ENCODE measurements at places on chromosomes 3 and 15.

DNA sequence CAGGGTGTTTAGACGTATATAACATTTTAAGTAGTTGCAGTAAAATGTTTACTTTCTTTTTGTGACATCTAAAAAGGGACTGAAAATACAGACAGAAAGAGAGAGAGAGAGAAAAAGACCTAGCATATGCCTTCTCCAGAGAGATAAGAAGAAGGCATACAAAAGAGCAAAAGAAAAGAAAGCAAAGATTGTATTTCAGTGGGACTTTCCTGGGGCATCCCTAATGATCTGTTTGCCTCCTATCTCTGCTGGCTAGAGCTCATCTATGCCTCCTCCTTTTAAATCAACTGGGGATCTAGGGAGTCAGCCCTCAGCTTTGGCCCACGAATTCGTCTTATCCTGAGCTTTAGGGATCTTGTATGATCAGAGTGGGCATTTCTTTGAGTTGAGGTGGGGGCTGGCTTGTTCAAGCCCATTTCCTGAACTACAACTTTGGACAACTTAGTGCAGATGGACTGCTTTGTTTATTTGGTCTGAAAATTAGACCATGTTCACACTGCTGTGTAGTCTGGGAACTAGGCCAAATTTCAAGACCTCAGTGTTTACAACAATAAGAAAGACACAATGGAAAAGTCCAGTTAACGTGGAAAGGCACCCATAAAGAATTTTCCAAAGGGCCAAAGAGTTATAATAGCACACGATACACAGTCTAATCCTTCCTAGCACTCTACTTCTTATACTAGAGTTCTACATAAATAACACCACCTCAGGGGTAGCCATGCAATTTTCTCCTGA, 61.0 kb downstream of the ATP8B4 start:
- no peak for DNase-seq

DNA sequence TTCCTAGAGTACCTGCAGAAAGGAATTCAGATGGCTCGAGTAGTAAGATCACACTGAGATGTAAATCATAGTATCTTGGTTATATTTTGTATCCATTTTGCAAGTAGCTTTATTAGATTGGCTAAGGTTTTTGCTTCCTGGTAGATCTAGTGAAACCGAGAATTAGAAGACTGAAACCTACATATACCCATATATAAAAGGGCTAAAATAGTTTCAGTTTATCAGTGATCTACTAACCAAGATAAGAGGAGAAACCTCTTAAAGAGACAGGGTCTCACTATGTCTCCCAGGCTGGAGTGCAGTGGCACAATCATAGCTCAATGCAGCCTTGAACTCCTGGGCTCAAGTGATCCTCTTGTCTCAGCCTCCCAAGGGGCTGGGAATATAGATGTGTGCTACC, 135.3 kb downstream of the PCCB start:
- DNase-seq = no peak

DNA sequence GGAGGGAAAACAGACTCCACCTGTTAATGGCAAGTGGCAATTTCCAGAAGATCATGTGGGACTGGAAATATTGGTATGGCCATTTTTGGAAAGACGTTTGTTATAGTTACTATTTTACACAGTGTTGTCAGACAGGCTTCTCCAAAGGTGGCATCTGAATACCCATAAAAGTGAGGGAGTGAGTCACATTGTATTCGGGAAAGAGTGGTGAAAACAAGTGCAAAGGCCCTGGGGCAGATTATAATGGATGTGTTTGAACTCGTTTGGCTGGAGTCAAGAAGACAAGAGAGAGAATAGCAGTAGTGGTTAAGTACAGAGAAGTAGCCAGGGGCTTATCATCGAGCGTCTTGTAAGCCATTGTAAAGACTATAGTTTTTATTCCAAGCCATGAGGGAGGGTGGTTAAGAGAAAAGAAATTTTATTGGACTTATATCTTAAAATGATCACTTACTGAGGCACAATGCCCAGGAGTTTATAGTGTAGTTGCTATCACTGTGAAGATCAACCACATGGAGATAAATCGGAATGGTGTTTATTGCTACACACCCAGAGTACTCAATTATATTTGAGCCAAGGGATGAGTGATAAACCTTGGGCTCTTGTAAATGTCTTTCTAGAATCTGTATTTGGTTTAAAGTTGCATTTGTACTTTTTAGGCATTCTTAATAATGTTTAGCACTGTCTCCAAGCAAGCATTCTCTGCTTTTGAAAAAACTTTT, 212.8 kb upstream of the KBTBD8 start:
- DNase-seq = no peak

GRCh38 chr15:40090774-40091455, 17.8 kb downstream of the BMF start:
- DNase-seq = no peak

- DNase-seq = peak; percentile 38
Observed at GRCh38 chr3:68057637-68058320, 403.4 kb upstream of the SUCLG2 start.

DNA sequence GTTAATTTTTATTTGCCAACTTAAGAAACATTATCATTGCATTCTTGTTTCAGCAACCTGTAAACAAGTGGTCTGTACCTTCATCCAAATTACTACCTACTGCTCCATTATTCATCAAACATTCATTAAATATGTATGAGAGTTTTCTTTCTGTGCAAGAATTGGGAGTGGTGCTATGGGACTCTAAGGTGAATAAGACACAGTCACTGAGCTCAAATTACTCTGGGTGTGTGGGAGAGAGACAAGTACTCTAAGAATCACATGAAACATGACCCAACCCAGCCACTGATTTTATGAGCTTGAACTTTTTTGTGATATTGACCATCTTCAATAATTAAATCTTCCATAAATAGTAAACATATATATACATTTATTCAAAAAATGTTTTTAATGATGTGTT, 227.2 kb upstream of the TP63 start:
- DNase-seq = no peak

- DNase-seq = no peak
Observed at GRCh38 chr3:103052236-103052830, 617.5 kb downstream of the ZPLD1 start.

GRCh38 chr3:70832089-70832833, 519.8 kb upstream of the MDFIC2 start:
- DNase-seq = no peak

DNA sequence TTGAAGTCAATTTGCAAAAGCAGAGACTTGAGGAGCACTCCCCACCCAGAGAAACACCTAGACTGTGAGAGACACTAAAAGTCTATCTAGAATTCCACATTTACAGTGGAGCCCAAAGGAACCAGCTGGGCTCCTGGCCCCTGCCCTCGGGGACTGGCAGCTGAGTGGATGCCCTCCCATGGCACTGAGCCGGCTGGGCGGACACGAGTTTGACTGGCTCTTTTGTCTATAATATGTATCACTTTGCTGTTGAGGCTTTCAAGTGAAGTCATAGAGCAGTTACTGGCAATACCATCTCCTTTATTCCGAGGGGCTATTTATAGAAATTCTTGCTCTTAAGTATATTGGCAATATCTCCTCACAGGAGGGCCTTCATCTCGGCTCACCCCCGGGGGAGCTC, 65.8 kb upstream of the TNFAIP8L3 start:
- no peak for DNase-seq

- no peak for DNase-seq
Observed at GRCh38 chr3:149845570-149846244, 32.7 kb downstream of the RNF13 start.

DNA sequence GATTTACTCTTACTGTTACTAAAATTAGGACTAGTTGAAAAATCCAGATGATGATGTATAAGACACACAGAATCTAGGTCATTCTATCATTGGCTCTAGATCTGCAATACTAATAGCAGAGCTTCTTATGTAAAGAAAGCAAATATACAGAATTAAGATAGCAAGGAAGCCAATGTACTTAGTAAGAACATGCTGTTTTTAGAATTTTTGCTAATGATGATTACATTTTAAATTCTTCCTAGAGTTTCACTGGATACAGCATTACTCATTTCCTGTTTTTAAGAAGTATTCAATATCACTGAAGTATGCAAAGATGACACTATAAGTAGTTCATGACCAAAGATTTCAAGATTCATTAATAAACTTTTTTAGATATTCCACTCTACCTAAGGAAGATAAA, 60.7 kb downstream of the CFAP20DC start:
- no peak for DNase-seq

DNA sequence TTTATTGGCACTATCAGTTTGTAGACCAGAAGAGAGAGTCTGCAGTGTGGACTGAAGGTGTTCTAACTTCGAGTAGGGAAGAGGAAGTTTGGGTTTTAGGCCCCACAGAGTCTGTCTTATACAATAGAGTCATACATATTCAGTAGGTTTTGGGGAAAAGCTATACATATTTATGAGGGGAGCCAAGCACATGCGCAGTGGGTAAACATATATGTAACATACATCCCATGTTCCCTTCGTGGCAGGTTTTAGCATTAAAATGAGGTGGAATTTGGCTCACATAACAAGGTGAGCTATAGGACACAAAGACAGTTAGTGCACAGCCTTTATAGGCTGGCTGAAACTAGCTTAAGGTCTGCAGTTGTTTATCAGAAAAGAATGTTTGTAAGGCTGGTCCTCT, 4.9 kb downstream of the GALK2 start:
- no peak for DNase-seq

- DNase-seq = no peak
Observed at GRCh38 chr3:99365396-99365795, 273.0 kb upstream of the COL8A1 start.

- DNase-seq = no peak
Observed at GRCh38 chr3:160473978-160474377, 24.4 kb upstream of the TRIM59 start.

DNA sequence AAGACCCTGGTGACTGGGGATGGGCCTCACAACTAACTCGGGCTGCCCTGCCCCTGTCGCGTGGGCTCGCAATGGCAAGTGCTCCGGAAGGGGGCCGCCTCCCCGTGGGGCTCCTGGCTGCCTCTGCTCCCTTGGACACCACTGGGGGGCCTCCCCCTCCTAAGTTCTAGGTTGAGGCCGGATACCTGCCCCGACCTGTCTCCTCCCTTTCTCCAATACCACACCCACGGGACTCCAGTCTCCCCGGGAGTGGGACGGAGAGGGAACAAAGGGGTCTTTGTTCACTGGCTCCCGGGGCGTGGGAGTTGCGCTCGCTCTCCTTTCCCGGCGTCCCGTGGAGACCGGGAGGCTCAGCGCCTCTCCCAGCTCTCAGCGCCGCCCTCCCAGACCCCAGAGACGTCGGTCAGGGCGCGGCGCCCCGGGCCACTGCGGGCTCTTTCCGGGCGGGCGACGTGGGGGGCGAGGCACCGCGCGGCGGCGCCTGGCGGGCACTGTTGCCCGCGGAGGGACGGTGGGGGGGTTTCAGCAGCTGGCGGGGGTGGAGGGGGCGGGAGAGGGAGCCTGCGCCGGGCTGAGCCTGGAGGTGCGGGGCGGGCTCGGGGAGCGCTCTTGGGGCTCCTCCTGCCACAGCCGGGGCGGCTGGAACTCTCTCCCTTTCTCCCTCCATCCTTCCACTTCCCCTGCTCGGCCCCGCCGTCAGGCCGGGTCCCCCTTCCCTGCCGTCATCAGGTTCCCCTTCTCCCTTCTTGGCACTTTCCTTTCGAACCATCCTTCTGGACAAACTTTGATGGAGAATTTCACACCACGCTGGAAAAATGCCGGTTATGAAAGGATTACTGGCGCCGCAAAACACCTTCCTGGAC, at the start of gene KCNH8:
TSS of gene KCNH8 (plus strand) at position 606 of the 863 bp plus-strand sequence. CDS start at position 816, 210 bp downstream.
- no peak for DNase-seq

GRCh38 chr3:18868911-18869689, 279.2 kb upstream of the KCNH8 start:
- DNase-seq = no peak

DNA sequence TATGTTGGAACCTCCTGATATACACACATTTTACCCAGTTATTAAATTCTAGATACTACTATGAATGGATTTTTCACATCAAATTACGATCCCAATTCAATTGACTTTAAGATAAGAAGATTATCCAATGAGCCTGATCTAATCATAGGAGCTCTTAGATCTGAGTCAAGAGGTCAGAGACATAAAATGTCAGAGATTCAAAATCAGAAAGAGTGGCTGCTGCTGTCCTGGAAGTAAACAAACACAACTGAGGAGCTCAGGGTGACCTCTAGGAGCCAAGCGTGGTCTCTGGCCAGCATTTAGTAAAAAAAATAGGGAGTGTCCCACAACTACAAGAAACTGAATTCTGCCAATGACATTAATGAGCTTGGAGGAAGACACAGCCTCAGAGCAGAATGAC, 557.1 kb upstream of the CBLB start:
- DNase-seq = no peak

DNA sequence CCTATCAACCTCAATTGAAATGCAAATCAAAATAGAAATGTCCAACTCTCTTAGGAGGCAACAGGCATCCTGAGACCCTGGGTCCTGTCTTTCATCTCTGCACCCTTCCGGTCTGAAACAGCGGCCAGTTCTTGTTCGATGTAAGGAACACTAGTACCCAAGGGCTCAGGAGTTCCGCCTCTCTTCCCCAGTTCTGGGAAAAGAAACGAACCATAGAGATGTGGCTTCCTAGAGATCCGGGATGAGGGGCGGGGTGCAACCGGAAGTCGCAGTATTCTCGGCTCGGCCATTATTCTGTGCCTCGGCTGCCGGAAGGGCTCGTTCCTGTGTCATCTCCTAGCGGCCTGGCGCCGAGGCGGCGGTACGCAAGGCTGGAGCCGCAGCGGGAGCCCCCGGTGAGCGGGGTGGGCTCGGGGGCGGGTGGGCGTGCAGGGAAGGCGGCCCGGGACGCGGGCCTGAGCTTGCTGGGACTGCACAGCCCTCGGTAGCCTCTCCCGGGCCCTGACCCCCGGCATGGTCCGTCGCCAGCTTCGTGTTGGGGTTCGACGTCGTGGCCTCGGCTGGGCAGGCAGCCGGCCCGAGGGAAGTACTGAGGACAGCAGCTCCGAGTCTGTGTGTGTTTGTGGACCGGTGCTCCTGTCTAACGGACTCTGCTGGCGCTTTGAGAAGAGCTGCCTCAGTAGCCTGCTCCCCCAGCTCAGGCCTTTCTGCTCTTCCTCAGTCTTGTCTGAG, at the start of gene ZNF197:
TSS of gene ZNF197 (plus strand) at position 288 of the 732 bp plus-strand sequence. CDS start 4,119 bp downstream, outside the sequence.
- peak; percentile 20 for DNase-seq
